ENCODE measurements at places on chromosomes 2 and 18. TPM values are rescaled to one million over a fixed set of nuclear protein-coding genes. Genes with fewer than 3 reads are reported as not detected.

DNA sequence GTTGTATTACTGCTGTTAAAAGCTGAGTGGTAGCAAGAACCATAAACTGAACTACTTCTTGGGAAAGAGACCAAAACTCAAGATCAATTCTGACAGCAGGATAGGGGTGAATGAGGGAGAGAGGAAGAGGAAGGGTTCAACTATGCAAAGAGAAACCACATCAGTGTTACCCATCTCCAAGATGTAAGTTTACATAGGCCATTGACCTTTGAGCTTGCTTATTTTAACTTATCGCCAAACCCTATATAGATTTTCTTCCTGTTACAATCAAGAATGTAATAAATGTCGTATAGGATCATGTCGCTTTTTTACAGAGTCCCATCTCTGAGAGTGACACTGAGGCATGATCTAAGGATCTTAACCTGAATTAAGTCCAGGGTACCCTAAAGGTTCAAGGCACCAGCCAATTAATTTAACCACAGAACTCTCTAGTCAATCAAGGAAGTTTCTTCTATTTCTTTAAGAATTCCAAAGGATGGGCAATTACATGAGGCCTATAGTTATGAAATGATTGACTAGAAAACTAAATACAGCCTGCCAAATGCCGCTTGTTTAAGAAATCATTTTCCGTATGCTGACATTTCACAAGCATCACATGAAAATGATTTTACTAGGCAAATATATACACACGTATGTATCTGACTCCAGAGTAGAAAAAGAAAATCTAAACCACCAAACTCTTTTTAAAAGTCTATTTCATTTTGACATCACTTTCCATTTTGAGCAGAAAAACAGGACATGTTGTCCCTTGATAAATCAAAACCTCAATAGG is 11.8 kb downstream of the RND3 start:
- DNase-seq = no peak

GRCh38 chr2:67075530-67076238 is 321.4 kb upstream of the ETAA1 start:
- no peak for DNase-seq

- no peak for DNase-seq
Observed at GRCh38 chr18:306608-307255, 38.9 kb upstream of the THOC1 start.

DNA sequence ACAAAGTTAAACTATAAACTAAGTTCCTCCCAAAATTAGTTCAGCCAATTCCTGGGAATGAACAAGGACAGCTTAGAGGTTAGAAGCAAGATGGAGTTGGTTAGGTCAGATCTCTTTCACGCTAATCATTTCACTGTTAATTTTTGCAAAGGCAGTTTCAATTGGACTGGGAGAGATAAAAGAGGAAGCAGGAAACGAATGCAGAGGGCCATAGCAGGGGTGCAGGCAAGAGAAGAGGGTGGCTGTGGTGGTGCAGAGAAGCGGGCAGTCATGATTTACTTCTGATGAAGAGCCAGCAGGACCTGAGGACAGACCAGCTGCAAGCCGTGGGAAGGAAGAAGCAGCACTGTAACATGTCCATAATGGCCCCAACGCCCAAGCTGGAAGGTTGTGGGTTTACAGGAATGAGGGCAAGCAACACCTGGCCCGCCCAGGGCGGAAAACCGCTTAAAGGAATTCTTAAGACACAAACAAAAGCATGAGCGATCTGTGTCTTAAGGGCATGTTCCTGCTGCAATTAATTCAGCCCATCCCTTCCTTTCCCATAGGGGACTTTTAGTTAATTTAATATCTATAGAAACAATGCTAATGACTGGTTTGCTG is 4.1 kb upstream of the RMP24 start:
- no peak for DNase-seq

GRCh38 chr2:204763974-204764703 is 218.9 kb downstream of the PARD3B start:
- DNase-seq = no peak

DNA sequence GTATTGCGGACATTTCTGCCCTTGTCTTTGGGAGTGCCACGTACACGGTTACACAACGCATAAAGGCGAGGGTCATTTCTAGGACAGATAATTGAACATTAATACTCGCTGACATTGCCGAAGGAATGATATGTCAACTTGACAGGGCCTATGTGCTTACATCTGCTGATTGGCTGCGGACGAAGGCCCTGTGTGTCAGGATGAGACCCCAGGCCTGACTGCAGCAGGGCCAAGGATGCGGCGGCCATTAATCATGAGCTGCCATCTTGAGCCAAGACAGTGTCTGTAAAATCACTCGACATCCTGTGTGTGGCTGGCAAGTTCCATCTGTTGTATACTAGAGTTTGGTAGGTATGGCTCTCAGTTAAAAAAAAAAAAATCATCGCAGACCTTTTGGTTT is 96.6 kb downstream of the MEIS1 start:
- no peak for DNase-seq

DNA sequence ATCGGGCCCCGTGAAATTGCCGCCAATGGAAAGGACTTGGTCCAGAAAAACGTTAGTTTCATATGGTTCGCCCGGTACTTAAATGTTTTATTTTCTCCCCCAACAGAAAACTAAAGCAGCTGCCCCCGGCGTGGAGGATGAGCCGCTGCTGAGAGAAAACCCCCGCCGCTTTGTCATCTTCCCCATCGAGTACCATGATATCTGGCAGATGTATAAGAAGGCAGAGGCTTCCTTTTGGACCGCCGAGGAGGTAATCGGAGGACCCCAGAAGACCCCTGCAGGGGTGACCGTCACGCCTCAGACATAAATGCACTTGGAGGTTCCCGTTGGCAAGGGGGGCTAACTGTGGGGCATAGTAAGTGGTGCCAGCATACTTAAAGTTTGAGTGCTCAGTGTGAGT is 742 bp downstream of the RRM2 start:
- DNase-seq = no peak

DNA sequence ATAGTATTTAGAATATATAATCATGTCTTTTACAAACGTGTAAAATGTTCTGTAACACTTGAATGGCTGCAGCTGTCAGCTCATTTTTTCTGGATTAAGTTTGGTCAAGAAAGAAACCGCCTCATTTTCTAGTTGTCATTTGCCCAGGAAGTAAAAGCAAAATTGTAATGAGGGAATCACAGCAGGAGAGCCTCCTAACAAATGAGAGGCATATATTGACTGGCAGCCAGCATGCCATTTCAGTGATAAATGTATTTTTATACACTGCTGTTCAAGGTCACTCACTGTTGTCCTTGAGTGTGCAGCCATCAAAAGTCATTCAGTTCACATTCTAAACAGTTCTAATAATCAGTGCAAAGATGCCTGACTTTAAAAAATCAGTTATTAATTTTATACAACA is 144.3 kb upstream of the BOD1L2 start:
- DNase-seq = no peak

GRCh38 chr2:169362118-169362893 is at the start of gene LRP2:
LRP2 (minus strand) TSS chr2:169362534; CDS start chr2:169362399, 135 bp downstream.
- DNase-seq = no peak

DNA sequence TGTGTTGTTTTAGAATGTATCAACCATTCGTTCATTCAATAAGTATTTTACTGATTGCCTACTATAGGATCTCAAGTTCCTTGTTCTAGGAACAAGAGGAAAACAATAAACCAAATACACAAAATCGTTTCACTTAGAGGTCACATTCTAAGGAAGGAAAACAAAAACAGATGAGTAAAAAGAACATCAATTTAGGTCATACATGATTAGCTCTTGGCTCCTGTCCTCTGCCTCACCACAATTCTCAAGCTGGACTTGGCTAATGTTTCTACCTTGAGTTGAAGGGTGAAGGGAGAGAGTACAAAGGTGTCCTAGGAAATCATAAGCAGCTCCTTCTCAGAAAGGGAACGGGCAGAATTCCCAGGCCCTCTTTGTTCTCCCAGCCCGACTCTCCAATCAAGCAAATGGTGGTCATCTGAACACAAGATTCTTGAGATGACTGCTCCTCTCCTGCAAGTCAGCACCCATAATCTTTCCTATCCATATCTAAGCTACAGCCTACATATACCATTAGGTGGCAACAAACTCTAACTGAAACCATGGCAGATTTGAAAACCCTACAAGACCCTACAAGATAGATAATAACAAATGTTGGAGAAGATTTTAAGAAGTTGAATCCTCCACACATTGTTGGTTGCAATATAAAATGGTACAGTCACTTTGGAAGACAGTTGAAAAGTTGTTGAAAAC is 76.0 kb downstream of the CBLN2 start:
- no peak for DNase-seq

- no peak for DNase-seq
Observed at GRCh38 chr2:122743021-122743675, 987.7 kb downstream of the TSN start.

DNA sequence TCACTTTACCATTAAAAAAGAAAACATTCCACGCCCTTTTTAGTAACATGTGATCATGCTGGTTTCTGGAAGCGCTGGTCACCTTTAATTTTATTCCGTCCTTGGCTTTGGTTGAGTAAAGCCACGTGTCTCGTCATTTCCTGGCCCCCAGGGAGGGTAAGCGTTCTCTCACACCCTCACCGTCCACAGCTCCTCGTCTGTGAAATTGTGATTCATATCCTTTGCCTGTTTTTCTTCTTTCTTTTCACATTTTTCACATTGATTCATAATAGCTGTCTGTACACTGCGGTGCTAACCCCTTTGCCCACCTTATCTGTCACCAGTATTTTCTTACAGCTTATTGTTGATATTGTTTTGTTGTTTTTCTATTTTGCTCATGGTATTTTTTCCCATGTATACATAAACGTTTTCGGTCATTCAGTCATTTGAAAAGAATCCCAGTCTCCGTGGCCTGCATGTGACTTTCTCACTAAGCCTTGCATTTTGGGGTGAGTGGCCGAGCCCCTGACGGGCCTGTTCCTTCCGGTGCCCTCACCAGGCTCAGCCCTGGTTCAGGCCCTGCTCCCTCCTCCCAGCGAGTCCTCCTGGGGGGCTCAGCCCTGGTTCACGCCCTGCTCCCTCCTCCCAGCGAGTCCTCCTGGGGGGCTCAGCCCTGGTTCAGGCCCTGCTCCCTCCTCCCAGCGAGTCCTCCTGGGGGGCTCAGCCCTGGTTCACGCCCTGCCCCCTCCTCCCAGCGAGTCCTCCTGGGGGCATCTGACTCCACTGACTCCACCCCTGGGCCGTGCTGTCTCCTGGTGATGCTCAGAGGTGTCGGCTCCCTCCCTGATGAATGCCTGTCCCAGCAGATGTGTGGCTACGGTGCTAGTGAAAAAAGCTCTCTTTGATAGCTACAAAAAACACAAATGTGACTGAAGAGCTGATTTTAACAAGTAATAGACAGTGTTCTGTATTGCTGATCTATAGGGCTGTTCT is 249.7 kb upstream of the PXDN start:
- no peak for DNase-seq

The RAB6D gene
- not detected for total RNA-seq

The EFEMP1 gene
- total RNA-seq = 2,754 TPM

The RESP18 gene
- not detected for total RNA-seq

The NETO1 gene
- 1.2 TPM for total RNA-seq

The CFC1 gene
- not detected for total RNA-seq

The INHBB gene
- 19.4 TPM for total RNA-seq

The RAMP1 gene
- 525 TPM for total RNA-seq

The DRC1 gene
- not detected for total RNA-seq

The CD28 gene
- total RNA-seq = 3.5 TPM

The UGT1A8 gene
- not detected for total RNA-seq

The NTSR2 gene
- not detected for total RNA-seq

The ACTG2 gene
- total RNA-seq = 325 TPM
